ENCODE measurements at places on chromosomes 3 and 15.

GRCh38 chr15:40756938-40757337 lies 1.9 kb upstream of the RMDN3 start:
- no peak for DNase-seq

DNA sequence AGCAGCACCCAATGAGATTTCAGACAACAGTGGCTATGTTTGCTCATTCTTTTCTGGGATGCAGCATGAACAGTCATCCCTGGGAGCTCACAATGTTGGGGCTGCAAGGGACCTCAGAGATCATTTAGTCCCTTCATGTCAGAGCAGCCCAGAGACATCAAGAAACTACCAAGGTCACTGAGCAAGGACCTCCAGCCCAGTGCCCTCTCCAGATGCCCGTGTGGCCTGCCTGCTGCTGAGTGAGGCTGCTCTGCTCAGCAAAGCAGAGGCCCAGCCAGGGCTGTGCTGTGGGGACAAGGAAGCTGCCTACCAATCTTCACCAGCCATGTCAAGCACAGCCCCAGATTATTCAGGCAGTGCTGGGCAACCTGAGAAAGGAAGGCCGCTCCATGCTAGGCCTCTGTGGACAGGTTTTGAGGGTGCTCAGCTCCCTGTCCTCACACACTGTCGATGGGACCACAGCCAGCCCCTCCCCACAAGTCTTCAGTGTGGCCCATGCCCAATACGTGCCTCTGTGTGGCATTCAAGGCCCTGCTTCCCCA lies 99.7 kb downstream of the DAPK2 start:
- no peak for DNase-seq

DNA sequence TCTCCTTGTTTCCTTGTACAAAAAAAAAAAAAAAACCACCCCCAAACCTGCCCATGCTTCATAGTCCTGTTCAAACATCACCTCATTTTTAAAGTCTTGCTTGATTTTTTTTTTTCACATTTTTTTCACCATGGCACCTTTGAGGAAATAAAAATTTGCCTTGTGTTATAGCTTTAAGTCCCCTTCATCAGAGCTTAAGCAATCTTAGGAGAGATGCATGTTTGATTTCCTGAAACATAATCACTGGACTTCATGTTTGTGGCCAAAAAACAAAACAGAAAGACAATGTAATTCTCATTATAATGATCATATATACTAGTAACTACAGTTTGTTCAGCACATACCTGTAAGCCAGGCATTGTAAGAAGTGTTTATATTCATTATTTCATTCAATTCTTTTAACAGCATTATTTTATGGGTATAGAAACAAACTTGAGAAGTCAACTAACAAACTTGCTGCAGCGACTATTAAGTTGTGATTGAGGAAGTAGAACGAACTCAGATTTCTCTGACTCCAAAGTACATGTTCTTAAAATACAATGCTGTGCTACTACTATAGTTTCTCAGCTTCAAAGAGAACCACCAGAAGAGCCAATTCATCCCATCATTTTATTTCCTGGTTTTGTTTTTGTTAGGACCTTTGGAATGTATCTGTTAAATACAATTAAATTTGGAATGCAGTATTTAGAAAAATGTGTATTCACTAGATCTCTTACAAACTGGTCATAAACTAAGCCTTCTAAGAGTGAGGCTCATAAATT lies 203.8 kb downstream of the TCF12 start:
- no peak for DNase-seq

- DNase-seq: no peak
These were observed 98.0 kb upstream of the SLC25A36 start for GRCh38 chr3:140843656-140844055.

GRCh38 chr15:65091946-65092770 lies 15.6 kb downstream of the KBTBD13 start:
- DNase-seq: no peak

GRCh38 chr15:37081983-37082382 lies 18.4 kb downstream of the MEIS2 start:
- no peak for DNase-seq

DNA sequence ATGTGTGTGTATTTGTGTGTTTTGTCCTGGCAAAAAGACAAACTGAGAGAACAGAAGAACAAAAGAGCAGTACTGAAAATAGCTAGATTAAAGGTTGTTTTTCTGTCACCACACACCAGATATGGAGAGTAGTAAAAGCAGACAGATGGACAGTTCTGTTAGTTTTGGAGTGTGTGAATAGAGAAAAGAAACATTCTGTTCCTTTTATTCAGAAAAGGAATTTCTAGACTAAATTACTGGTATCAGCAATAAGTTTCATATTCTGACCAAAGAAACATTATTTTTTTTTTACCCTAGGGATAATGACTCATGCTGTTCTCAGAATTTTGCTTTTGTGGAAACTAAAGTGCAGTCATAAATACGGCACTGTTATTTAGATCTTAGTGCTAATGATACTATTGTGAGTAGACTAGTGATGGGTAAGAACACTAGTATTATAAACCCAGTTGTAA lies 32.9 kb downstream of the PIK3CA start:
- no peak for DNase-seq

GRCh38 chr15:77486542-77487468 lies 66.1 kb downstream of the HMG20A start:
- DNase-seq: no peak

- DNase-seq: no peak
These were observed 13.2 kb downstream of the SLC6A1 start for GRCh38 chr3:11005686-11006256.

- no peak for DNase-seq
These were observed 71.2 kb downstream of the GOLIM4 start for GRCh38 chr3:168024537-168024941.

DNA sequence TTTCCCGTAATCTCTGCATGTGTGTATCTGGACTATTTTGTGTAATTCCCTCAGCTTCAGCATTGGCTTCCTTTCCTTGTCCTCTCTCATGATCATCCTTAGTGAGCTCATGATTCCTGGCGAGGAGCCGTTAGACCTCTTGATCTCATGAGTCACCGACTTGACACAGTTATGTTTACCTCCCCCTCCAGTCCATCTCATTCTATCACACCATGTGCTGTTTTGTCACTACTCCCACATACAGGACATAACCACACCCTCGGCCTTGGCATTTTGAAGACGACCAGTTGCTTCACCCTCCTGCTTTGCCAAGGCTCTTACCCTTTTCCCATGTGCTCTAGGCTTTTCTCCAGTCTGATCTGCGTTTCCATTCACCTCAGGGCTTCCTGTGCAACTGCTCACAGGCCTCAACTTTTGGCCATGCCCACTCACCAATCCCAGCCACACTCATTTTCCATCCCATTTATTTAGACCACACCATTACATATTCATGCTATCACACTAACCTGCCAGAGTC lies 41.5 kb downstream of the CP start:
- no peak for DNase-seq
